ENCODE measurements at places on chromosomes 11 and 22.

- DNase-seq: no peak
Measured at GRCh38 chr11:93700830-93701229, 39.3 kb downstream of the CEP295 start.

DNA sequence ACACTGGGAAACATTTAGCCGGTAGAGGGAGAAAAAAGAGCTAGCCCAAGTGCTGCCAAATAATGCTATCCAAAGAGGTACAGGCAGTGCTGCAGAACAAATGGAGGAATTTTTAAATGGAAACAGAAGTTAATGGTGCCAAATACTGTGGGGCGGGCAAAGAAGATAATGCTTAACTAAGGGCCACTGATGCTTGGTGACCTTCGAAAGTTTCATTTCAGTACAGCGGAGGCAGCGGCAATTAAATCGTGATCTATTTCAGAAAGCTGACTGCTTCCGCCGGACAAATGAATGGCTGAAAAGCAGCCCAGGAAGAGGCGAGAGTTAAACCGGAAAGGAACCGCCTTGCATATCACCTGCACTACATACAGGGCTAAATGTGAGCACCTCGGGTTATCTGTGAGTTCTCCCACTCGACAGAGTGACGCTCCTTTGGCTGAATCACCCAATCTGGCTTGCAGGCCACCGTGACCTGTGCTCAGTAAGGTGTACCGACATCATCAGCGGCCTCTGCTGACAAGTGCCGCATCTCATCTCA, 42.1 kb downstream of the CADM1 start:
- no peak for DNase-seq

- no peak for DNase-seq
Measured at GRCh38 chr11:115758011-115758410, 253.8 kb upstream of the CADM1 start.

- DNase-seq: no peak
Measured at GRCh38 chr11:107545101-107545514, 20.4 kb downstream of the ALKBH8 start.

DNA sequence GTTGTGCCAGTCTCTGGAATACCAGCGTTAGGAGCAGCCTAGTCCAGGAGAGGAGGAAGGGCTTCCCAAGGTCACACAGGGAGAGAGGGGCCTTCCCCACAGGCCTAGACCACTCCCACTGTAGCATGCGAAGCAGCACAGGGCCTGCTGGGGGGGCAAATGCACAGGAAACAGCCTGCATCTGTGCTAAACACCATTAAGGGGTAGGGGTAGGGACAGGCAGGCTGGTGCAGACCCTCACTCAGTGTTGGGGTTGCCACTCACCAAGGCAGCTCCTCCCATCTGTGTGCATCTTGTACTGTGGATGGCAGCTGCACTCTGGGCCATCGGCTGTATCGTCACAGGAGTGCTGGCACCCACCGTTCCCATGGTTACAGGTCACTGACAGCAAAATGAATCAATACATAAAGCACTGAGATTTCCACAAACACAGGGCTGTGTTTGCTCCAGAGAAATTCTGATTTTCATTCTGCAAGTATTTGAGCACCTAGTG, 24.9 kb downstream of the SCUBE2 start:
- no peak for DNase-seq

GRCh38 chr22:42296381-42296853, 26.0 kb upstream of the TCF20 start:
- peak; percentile 93 for DNase-seq

DNA sequence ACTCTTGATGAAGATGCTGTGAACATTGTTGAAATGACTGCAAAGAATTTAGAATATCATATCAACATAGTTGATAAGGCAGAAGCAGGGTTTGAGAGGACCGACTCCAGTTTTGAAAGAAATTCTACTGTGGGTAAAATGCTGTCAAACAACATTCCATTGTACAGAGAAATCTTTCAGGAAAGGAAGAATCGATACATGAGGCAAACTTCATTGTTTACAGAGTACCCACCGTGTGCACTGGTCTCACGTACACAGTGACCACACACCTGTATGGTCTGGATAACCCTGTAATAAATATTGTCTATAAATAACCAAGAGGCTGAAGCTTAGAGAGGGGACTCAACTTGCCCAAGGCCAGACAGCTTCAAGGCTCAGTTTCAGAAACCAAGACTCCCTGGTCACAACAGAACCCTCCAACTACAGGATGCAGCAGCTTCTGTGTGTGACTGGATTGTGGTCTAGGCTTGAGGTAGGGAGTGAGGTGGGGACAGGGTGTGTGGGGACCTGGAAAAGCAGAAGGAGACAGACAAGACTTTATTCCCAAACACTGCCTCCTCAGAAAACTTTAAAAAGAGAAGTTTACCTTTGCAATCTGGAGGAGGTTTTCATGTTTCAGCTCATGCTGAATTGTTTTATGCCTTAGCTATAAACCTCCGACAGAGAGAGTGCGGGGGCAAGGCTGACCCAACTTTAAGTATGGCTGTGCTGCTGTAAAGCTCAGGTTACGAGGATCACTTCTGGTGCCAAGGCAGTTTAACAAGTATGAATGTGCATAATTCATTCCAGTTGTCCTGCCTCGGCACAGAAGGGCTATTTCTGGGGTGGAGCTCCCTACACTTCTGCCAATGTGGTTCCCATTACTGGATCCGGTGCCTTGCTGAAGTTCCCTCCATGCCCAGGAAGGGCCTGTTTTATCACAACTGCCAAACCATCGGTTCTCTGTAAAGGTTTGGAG, 372.6 kb upstream of the NARS2 start:
- DNase-seq: no peak

DNA sequence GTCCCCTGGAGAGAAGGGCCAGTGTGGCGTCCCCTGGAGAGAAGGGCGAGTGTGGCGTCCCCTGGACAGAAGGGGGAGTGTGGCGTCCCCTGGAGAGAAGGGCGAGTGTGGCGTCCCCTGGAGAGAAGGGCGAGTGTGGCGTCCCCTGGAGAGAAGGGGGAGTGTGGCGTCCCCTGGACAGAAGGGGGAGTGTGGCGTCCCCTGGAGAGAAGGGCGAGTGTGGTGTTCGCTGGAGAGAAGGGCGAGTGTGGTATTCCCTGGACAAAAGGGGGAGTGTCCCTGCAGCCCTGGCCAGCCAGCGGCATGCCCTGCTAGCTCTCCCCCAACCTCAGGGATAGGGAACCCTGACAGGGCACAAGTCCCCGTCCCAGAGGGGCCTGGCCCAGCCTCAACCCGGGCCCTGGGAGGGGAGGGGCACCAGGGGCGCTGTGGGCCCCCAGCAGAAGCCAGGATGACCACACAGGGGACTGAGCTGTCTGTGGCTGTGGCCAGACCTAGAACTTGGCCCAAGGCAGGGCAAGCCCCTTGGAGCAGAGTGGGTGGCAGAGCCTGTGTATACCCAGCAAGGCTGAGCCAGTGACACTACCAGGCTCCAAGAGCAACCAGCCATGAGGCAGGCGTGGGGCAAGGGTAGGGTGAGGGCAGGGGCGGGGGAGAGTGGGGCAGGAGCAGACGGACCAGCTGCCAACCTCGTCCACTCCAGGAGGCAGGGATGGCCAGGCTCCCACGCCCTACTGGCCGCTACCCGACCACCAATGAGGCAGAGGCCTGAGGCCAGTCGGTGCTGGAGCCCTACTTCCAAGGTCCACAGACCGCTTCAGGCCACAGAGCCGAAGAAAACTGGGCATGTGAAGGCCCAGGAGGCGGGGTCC, 4.2 kb downstream of the HRAS start:
- no peak for DNase-seq

GRCh38 chr11:46637546-46637945, 20.2 kb downstream of the ATG13 start:
- DNase-seq: no peak

- no peak for DNase-seq
Measured at GRCh38 chr11:86067009-86067850, 1.7 kb downstream of the PICALM start.

DNA sequence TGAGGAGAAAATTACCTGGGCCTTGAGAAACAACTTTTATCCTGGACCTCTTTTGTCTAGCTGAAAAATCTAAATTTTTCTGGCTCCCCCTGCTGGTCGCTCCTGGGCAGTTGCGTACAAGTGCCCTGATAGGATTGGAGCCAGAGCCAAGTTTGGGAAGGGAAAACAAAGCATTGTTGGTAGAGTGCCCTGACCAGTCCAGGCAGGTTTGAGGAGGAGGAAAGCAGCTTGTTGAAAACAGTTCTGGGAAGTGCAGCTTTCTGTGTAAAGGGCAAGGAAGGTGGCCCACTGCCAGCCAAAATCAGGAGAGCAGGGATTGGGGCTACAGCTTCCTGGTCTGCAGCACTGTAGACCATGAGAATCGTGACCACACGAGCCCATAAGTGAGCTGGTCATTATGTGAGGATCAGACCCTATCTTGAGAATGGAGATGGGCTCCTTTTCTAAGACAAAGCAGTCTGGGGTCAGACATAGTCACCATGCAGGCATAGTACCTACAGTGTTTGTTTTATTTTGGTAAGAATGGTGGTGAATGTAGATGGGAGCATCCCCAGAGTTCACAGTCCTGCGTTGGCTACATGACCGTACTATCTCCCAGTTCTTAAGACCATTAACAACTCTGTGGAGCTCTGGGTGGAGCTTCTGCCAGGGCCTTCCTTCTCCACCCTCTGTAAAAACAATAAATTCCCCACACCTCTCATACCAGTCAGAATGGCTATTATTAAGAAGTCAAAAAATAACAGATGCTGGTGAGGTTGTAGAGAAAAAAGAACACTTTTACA, 21.3 kb upstream of the PIK3IP1 start:
- peak; percentile 84 for DNase-seq
